T-helper 1 cell (primary cell): ENCODE measurements at places on chromosomes 6 and 20.

DNA sequence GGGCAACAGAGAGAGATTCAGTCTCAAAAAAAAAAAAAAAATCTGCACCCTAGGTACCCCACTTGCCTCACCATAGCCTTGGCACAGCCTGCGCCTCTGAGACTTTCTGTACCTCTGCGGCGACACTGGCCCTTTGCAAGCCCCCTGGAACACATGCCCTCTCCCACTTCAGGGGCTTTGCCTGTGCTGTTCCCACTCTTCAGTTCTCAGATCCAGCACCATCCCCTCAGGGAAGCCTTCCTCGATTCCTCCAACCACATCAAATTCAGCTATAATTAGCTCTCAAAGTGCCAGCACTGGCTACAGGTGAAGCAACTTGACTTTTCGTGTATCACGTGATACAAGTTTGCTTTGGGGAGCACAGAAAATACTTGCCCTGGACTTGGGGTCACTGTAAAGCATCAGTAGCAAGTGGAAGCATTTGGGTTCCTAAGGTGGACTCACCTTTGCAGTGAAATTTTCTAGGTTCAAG lies 2.1 kb upstream of the UBE2V1 start:
- DNase-seq: no peak

GRCh38 chr6:24574809-24575208 lies 71.2 kb downstream of the KIAA0319 start:
- DNase-seq: no peak

- no peak for DNase-seq
Measured at GRCh38 chr6:11779329-11780096, 910 bp upstream of the ADTRP start.

GRCh38 chr20:35992713-35993335 lies 24.4 kb downstream of the CNBD2 start:
- peak; percentile 50 for DNase-seq

GRCh38 chr6:35461270-35461669 lies 6.9 kb upstream of the RPL10A start:
- DNase-seq: no peak

GRCh38 chr6:108243836-108244235 lies 17.0 kb downstream of the SNX3 start:
- no peak for DNase-seq
